ENCODE measurements at places on chromosomes 4 and X. TPM values are rescaled to one million over a fixed set of nuclear protein-coding genes. Genes with fewer than 3 reads are reported as not detected.

Gene FAM3A
- 26.4 TPM for total RNA-seq

Gene SSX3
- total RNA-seq = not detected

Gene TRPC5OS
- not detected for total RNA-seq

Gene NKAP
- total RNA-seq = 4.3 TPM

Gene AMELX
- total RNA-seq = not detected

Gene ZXDA
- 4.9 TPM for total RNA-seq

Gene SPANXD
- total RNA-seq = not detected

Gene CXCL8
- total RNA-seq = 254 TPM

Gene PDS5A
- 54.2 TPM for total RNA-seq

Gene ATOH1
- not detected for total RNA-seq

Gene MAGEA11
- not detected for total RNA-seq

Gene HSD17B13
- 0.05 TPM for total RNA-seq

Gene PAGE2
- total RNA-seq = not detected

Gene MAGED4B
- total RNA-seq = 9.8 TPM

Gene DMD
- 1.3 TPM for total RNA-seq

Gene BGN
- 6.0 TPM for total RNA-seq

Gene GPM6B
- total RNA-seq = 0.25 TPM
